HuH-7.5 (cell line): ENCODE measurements at places on chromosomes 6 and 20.

- no peak for DNase-seq
Observed at GRCh38 chr20:13009682-13010406, 1.1 kb downstream of the SPTLC3 start.

DNA sequence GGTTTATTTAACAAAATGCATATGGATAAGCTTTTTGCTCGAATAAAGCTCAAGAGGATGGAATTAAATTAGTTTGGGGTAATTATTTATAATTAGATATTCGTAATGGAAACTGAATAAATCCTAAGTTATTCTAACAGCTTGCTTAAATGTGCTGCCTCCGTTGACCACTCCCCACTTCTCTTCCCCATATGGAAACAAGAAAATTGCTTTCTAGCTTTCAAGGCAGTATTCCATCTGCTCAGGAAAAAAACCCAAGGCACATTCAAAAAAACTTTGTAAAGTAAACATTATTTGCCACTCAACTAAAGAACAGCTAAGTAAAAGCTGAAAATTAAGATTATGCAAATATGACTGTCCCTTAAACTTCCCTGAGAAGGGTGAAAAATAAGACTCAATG is 369.2 kb downstream of the HAO1 start:
- DNase-seq, result no peak

GRCh38 chr6:148147463-148147830 is 195.2 kb upstream of the SASH1 start:
- DNase-seq, result no peak

DNA sequence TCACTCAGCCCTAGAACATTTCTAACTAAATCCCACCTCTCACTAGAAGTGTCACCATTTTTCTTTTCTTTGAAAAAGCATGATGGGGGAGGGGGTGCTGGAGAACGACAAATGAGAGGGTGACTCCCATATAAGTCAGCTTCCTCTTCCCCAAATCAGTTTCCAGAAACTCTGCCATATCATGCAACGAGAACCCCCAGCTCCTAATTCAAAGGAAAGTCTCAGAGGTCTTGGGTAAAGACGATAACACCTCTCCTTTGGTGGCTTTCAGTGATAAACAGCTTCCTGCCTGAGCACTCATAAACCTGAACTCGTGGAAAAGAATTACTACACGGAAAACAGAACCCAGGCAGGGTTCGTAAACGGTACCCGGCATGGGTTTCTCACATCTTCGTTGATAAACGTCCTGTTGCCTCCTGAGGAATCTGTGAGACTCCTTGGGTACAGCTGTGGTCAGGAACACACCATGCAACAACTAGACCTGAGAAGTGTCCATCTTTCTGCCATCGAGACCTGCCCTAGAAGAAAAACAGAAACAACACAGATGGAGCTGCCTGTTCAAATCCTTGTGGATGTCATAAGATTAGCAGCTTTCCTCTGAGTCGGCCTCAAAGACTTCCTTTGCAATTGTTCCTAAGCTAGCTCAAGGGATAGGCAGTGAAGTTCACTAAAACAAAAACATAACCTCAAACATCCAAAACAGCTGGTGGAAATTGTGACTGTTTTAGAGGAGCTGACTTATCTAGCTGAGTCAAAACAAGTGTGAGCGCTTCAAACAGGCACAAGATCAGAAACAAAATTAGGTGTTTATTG is 185.8 kb upstream of the PRDM1 start:
- DNase-seq, result no peak
